Lung (tissue), 17 donors: ENCODE measurements at places on chromosomes 1 and 21. TPM values are rescaled to one million over a fixed set of nuclear protein-coding genes. Genes with fewer than 3 reads are reported as not detected.

Gene XPR1
- 44.0 TPM for total RNA-seq

Gene DPT
- total RNA-seq, result 7.4 TPM

Gene ADCY10
- 0.09 TPM for total RNA-seq

Gene MIS18A
- total RNA-seq, result 8.5 TPM

Gene RGS2
- total RNA-seq, result 40.8 TPM

Gene CMPK1
- 106 TPM for total RNA-seq

Gene ZP4
- not detected for total RNA-seq
